Psoas muscle (tissue), 8 donors: ENCODE measurements at places on chromosomes 16 and 17. TPM values are rescaled to one million over a fixed set of nuclear protein-coding genes. Genes with fewer than 3 reads are reported as not detected.
A peak's percentile ranks its signal among the peaks of the same experiment; 100 is the strongest.

Gene GFAP
- polyA plus RNA-seq: 0.52 TPM

GRCh38 chr16:706189-707061, 824 bp upstream of the FBXL16 start:
- DNase-seq: no peak

DNA sequence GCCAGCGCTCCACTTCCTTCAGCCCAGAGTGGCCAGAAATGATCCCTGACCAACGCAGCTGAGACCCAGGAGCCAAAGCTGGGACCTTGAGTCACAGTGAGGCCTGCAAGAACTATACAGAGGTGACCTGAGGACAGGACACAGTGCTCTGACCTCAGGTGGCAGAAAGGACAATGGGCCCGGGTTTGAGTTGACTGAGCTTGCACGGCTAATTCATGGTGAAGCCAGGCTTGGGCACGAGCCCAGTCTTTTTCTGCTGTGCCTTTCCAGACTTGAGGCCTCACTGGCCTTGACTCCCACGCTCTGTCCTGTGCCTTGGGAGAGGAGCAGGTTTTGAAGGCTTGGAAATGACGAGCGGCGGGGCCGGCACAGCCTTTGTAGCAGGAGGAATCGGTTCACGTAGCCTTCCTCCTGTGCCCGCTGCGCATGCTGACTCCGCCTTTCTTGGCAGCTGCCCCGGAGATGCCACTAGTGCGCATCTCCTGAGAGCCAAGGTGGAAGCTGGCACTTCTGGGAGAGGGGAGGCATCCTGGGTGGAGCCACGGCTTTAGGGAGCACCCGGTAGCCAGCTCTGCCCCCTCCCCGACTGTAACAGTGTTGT, 34.9 kb downstream of the NDEL1 start:
- DNase-seq: peak; percentile 82

Gene CACNG3
- polyA plus RNA-seq: 0.03 TPM

Gene TENT4B
- 3.5 TPM for polyA plus RNA-seq

GRCh38 chr17:56359518-56359917, 206.2 kb downstream of the ANKFN1 start:
- no peak for DNase-seq

Gene HSD17B2
- polyA plus RNA-seq: 0.19 TPM

Gene VTN
- polyA plus RNA-seq: 0.06 TPM

Gene EXOC3L1
- polyA plus RNA-seq: 0.84 TPM

- no peak for DNase-seq
These were observed 407.5 kb upstream of the HSBP1 start for GRCh38 chr16:83400234-83400633.

GRCh38 chr17:80453126-80453997, 23.0 kb downstream of the NPTX1 start:
- peak; percentile 33 for DNase-seq

Gene GGT6
- not detected for polyA plus RNA-seq

Gene KRTAP4-1
- polyA plus RNA-seq: not detected

GRCh38 chr17:9811537-9811936, 10.3 kb downstream of the GSG1L2 start:
- no peak for DNase-seq

Gene UMOD
- not detected for polyA plus RNA-seq

GRCh38 chr17:81553616-81554181, 1.5 kb upstream of the FAAP100 start:
- DNase-seq: no peak

DNA sequence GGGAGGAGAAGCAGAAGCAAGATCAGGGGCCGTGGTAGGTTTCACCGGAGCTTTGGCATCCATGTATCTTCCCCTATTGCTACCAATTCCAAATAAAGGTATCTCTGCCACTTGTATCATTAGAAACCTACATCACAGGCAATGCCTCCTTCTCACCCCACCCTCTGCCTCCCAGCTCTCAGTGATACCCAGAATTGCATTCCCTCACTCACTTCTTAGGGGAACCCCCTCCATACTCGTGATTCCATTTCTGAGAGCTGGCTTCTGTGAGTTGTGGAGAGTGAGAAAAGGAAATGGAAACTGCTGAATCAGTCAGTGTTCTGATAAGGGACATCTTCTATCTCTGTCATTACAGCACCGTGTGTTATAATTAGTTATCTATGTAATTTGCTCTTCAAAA, 2.3 kb upstream of the CCL3 start:
- no peak for DNase-seq

- DNase-seq: no peak
These were observed 52.3 kb upstream of the LGALS9 start for GRCh38 chr17:27578718-27579085.

DNA sequence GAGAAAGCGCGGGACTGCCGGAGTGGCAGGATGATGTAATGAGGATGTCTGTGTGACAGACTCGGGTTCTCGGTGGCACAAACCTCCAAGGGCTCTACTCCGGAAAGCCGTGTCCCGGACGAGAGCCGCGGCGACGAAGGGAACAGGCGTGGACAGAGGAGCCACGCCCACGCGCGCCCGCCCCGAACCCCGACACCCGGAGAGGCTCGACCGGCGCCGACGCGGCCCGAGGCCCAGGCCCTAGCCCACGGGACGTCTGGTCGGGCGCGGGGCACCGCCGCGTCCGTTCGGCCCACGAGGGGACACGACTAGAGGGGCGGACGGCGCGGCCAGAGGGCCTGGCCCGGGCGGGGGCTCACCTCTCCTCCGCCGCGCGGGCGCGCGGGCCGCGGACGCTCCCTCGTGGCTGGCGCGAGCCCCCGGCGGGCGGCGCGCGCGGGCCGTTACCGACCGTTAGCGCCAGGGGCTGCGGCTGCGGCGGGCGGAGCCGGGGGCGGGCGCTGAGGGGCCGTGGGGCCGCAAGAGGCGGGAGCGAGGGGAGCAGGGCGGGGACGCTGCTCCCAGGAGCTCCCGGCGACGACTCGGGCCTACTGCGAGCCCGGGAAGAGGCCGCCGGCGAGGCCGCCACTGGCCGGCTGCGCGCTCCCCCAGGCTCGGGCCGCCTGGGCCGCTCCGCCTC, 2.1 kb upstream of the IRX5 start:
- peak; percentile 85 for DNase-seq

Gene TBC1D3E
- not detected for polyA plus RNA-seq

Gene DPEP3
- polyA plus RNA-seq: not detected

DNA sequence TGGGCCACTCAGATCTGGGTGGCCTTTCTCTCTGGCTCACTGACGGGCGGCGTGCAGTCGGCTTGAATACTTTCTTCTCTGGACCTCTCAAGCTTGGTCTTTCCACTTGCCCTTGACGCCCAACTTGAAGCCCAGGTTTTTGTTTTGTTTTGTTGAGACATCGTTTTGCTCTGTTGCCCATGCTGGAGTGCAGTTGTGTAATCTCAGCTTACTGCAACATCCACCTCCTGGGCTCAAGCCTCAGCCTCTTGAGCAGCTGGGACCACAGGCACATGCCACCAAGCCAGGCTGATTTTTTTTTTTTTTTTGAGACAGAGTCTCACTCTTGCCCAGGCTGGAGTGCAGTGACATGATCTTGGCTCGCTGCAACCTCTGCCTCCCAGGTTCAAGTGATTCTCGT, 22.7 kb upstream of the KIF19 start:
- DNase-seq: no peak

Gene HAS3
- 0.51 TPM for polyA plus RNA-seq

GRCh38 chr17:48596735-48597527, 3.4 kb upstream of the HOXB5 start:
- no peak for DNase-seq

GRCh38 chr17:70205401-70205800, 36.1 kb downstream of the KCNJ2 start:
- DNase-seq: no peak

Gene CISD3
- polyA plus RNA-seq: 41.5 TPM

GRCh38 chr17:44990994-44991393, 22.9 kb upstream of the C1QL1 start:
- no peak for DNase-seq

DNA sequence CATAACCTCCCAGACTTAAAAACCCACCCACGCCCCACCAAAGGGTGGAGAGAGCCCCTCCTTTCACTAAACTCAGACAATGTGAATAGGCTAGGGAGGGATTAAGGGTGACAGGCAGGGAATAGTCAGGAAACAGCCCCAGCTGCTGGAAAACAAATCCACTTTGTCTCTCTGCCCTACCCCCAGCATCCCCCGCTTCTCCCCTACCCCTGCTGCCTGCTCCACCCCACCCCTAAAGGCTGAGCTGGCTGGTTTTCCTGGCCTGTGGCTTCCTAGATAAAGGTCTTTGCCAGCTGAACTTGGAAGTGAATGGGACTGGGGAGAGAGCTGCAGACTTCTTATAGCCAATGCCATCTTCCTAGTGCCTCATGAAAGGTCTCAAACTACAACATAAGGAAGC, 15.0 kb downstream of the CAVIN1 start:
- no peak for DNase-seq

GRCh38 chr17:19660219-19660870, 11.8 kb downstream of the ALDH3A2 start:
- DNase-seq: no peak

- DNase-seq: no peak
These were observed 11.0 kb downstream of the ALDH3A2 start for GRCh38 chr17:19659366-19660177.

Gene SYT17
- 0.55 TPM for polyA plus RNA-seq

- DNase-seq: no peak
These were observed 33.3 kb upstream of the SMPD3 start for GRCh38 chr16:68481636-68482035.

DNA sequence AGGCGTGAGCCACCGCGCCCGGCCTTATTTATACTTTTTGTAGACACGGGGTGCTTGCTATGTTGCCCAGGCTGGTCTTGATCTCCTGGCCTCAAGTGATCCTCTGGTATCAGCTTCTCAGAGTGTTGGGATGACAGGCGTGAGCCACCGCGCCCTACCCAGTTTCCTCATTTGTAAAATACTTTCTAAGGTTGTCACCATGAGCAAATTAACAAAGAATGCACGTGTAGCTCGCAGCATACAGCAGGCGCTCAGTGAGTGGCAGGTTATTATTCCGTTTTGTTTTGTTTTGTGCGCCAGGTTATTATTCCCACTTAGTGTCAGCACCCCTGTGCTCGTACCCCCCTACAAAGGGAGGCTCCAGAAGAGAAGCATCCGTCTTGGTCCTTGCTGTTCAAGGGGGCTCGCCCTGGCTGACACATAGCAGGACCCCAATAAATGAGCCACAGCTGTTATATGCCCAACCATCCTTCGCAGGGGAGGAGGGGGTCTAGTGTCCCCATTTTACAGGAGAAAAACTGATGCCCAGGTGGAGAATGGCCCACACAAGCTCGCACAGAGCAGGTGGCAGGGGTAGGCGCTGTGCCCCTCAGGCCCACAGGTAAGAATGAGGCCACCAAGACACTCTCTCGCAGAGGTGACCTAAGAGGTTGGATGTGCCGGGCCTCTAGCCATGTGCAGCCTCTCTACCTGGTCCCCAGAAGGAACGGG, 686 bp upstream of the MIEF2 start:
- DNase-seq: no peak

DNA sequence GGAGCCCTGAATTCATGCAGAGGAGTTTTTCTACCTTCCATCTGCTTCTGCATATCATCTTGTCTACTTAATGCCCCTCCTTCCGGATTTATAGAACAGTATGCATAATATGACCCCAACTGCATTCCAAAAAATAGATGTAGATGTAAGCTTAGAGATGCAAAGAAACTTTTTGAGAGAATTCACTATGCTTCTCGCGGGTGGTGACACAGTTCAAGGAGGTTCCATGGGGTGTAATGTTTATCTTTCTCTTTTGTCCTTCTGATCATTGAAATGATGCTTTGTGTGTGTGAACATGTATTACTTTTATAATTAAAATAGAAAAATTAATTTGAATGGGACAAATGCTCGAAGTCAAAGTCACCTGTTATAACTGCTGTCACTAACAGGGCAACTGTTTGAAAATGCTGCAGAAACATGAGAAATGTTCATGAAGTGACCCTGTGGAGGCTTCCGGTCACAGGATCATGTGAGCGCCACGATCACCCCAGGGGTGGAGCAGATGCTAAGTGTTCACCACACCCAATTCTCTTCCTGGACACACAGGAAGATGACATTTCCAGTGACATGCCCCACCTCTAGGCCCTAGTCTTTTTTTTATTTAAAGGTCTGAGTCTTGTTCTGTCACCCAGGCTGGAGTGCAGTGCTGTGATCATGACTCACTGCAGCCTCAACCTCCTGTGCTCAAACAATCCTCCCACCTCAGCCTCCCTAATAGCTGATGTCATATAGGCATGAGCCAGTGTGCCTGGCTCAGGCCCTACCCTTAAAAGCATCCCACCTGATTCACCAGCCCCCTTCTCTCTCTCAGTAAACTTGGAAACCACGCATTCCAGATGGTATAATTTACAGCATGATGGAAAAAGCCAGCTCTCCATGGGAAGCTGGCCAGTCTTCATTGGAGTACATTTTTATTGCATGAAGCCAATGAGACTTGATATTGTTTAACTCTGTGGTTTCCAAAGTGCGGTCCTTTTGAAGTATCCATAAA, 21.0 kb upstream of the AGRP start:
- peak; percentile 72 for DNase-seq

GRCh38 chr17:37500378-37500777, 10.7 kb downstream of the DUSP14 start:
- DNase-seq: no peak

Gene ARHGAP23
- polyA plus RNA-seq: 7.6 TPM

DNA sequence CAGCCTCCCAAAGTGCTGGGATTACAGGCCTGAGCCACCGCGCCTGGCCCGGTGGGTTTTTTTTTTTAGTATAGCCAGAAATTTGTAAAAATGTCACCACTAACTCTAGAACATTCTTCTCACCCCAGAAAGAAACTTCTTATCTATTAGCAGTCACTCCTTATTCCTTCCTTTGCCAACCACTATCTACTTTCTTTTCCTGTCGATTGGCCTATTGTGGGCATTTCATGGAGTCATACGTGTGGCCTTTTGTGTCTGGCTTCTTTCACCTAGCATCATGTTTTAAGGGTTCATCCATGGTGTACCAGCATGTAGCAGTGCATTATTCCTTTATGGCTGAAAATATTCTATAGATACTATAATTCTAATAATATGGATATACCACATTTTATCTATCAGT, 3.6 kb downstream of the CYB5D2 start:
- DNase-seq: no peak

Gene SCIMP
- 0.27 TPM for polyA plus RNA-seq

GRCh38 chr17:31480904-31481782, 89.7 kb downstream of the RAB11FIP4 start:
- peak; percentile 3 for DNase-seq

Gene FGF11
- 3.7 TPM for polyA plus RNA-seq
